ENCODE measurements at places on chromosomes 7 and 10.

GRCh38 chr10:130111113-130111851 lies 652 bp upstream of the C10orf143 start:
- H3K4me1 ChIP-seq: peaks cover 6% of the 10 kb centered on the region
- H3K36me3 ChIP-seq: no peaks in the 10 kb centered on the region
- peak; percentile 98 for DNase-seq
- peak overlapping the region; percentile 76 for H3K27ac ChIP-seq

DNA sequence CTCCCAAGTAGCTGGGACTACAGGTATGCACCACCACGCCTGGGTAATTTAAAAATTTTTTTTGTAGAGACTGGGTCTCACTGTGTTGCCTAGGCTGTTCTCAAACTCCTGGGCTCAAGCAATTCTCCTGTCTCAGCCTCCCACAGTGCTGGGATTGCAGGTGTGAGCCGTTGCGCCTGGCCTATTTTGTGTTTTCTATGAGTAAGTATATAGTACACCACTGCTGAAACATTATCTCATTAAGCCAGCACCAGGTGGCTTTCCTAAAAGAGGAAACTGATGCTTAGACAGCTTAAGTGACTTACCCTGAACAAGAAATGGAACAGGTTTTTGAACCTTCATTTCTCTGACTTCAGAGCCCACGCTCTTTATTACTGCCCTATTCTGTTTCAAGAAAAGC lies 7.8 kb upstream of the PTPN12 start:
- no peaks in the 10 kb centered on the region for H3K4me1 ChIP-seq
- H3K27me3 ChIP-seq: no peaks in the 10 kb centered on the region
- DNase-seq: no peak
- H3K36me3 ChIP-seq: no peaks in the 10 kb centered on the region
- H3K4me3 ChIP-seq: no peak overlapping the region

DNA sequence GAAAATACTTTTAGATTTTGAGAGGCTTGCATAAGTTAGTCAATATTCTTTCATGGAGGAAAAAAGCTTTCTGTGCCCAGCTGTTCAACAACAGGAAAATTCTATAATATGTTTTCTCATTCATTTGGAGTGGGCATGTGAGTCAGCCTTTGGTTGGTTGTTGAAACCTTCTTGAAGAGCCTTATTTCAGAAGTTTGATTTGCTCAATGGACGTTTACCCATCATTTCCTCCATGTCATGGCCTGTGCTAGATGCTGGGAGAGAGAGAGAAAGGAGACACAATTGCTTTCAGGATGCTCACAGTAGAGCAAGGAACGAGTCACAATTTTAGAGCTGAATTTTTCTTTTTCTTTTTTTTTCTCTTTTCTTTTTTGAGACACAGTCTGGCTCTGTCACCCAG lies 181.7 kb downstream of the PRKCQ start:
- no peak for DNase-seq
- no peak overlapping the region for H3K4me3 ChIP-seq
- no peaks in the 10 kb centered on the region for H3K27me3 ChIP-seq
- H3K27ac ChIP-seq: no peak overlapping the region

- H3K27me3 ChIP-seq: peaks cover 20% of the 10 kb centered on the region
- no peak overlapping the region for H3K4me3 ChIP-seq
- peaks cover 11% of the 10 kb centered on the region for H3K4me1 ChIP-seq
These were observed 343.9 kb downstream of the RNLS start for GRCh38 chr10:88239212-88239611.

DNA sequence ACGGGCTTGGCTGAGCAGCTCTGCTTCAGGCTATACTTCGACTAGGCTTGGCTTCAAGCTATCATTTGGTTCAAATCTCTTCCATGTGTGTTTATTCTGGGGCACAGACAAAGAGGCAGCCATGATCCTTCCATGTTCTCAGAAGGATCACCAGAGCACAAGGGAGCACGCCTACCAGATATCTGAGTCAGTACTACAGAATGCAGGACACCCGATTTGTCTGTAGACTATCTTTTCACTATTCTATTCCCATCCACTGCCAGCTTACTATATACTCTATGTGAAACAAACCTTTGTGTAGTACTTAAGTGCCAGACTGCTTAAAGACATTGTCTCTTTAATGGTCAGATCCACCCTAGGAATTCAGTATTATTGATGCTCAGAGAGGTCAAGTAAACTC lies 35.1 kb downstream of the CH25H start:
- no peaks in the 10 kb centered on the region for H3K36me3 ChIP-seq
- H3K4me1 ChIP-seq: no peaks in the 10 kb centered on the region
- no peak for DNase-seq
- H3K4me3 ChIP-seq: no peak overlapping the region

DNA sequence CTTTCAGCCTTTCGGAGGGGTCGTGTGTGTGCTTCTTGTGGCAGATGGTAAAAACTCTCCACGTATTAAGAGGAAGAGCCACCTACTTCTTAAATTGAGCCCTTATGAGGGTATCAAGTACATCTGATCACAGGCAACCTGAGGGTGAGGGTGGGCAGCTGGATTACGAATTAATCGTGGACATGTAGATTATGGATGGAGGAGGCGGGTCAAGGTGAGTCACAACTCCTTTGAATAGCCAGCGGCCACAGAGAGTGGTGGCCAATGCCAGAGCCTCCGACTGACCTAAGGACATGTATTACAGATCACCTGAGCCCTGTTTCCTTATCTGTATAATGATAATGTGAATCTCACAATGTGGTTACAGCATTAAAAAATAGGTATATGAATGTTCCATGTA lies 1083.9 kb downstream of the SORCS3 start:
- H3K36me3 ChIP-seq: no peaks in the 10 kb centered on the region
- H3K27me3 ChIP-seq: no peaks in the 10 kb centered on the region
- H3K4me1 ChIP-seq: peaks cover 8% of the 10 kb centered on the region
